Fibroblast of the conjunctiva (primary cell): ENCODE measurements at places on chromosomes 4 and X.

DNA sequence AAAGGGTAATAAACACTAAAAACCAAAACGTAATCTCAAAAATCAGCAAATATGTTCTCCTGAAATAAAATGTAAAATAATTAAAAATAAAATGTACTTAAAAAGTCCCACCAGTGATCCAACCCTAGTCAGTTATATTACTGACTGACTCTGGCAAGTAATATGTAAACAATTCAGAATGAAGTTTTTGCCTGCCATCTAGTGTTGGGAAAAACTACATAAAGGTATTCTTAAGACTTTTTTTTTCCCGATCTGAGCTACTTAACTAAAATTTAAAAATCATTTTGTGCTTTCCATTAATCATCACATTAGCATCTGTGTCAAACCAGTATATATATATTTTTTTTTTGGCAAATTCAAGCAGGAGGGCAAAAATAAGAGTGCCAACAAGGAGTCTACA lies 24.0 kb downstream of the RCHY1 start:
- no peak for DNase-seq

DNA sequence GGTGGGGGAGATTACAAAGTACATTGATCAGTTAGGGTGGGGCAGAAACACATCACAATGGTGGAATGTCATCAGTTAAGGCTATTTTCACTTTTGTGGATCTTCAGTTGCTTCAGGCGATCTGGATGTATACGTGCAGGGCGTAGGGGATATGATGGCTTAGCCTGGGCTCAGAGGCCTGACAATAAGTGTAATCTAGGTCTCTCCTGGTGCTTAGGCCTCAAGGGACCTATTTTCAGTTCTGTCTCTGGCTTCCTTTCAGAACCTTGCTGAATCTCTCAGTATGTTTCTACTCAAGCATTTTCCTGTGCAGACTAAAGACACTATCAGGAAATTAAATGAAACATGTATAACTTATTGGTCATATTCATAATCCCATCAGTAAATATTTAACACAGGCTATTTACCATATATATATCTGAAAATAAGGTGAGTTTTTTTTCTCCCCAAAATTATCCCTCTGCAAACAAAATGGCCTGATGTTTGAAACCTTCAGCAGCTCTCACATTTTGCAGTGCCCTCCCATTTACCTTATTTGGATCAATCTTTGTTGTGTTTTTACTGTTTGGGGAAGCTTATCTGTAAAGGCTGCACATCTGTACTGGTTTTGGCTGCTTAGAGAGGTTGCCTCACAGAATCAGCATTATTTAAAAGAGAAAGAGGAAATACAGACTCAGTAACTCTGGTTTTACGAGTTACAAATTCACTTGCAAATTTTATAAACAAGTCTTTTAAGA lies 2.3 kb upstream of the ZCCHC4 start:
- no peak for DNase-seq

DNA sequence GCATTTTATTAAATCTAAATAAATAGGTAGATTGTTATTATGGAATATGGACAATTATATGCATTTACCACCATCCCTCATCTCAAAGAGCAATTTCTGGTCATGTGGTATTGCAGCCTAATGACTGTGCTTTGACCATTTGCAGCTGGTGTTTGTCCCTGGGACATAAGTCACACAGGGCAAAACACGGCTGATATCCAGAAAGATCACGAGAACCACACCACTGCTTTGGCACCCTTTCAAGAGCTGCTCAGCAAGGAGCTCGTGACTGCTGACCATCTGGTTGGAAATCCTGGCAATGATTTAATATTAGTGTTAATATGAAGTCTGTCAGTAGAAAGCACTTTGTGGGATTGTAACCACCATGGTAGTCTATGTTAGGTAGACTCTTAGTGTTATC lies 545.0 kb downstream of the GBA3 start:
- no peak for DNase-seq

- DNase-seq: no peak
These were observed 12.1 kb downstream of the LAMP2 start for GRCh38 chrX:120456973-120457372.

GRCh38 chr4:28488021-28488420 lies 1627.4 kb downstream of the STIM2 start:
- DNase-seq: no peak

DNA sequence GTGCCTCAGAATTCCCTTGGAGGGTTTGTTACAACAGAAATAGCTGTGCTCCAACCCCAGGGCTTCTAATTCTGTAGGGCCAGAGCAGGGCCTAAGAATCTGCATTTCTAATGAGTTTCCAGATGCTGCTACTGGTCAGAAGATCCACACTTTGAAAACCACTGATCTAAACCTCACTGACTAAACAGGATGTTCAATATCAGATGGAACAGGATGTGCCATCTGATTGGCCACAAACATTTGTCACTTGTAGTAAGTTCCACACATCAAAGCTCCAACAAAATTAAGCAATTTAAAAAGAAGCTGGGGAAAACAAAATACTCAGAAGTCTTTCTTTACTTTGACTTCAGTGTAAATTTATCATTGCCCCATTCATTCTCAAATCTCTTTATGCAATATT lies 14.3 kb downstream of the CASK start:
- DNase-seq: no peak

GRCh38 chr4:124025428-124025827 lies 628.8 kb downstream of the SPRY1 start:
- peak; percentile 68 for DNase-seq

DNA sequence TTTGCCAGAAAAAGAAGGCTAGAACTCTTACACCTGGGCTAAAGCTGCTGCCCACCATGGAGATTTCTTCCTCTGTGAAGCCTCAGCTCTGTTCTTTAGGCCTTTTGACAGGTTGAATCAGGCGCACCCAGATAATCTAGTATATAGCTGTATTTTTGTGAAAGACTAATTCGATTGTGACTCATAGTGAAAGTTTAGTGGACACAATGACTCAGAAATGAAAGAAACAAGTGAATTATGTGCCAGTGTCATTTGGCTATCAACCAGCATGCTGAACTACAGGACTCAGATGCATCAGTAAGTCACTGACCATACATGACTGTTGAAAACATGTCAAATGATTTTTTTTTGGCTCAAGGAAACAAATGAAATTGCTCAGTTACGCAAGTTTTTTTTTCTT lies 425.4 kb downstream of the SLITRK2 start:
- no peak for DNase-seq

DNA sequence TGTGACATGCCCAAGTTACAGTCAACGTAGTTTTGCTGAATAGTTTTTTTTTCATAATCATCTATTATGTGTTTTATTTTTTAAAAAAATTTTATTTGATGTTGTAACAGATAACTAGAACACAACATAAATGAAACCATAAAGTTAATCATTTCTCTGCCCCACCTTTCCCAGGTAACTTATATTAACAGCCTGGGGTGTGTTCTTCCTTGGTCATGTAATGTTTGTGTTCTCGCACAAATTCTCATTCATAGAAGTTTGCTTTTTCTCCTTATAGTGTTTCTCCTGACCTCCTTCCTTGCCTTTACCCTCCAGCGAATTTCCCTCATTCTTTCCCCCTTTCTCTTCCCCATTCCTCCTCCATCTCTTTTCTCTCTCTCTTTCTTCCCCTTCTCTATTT lies 214.8 kb downstream of the SOWAHB start:
- DNase-seq: no peak

DNA sequence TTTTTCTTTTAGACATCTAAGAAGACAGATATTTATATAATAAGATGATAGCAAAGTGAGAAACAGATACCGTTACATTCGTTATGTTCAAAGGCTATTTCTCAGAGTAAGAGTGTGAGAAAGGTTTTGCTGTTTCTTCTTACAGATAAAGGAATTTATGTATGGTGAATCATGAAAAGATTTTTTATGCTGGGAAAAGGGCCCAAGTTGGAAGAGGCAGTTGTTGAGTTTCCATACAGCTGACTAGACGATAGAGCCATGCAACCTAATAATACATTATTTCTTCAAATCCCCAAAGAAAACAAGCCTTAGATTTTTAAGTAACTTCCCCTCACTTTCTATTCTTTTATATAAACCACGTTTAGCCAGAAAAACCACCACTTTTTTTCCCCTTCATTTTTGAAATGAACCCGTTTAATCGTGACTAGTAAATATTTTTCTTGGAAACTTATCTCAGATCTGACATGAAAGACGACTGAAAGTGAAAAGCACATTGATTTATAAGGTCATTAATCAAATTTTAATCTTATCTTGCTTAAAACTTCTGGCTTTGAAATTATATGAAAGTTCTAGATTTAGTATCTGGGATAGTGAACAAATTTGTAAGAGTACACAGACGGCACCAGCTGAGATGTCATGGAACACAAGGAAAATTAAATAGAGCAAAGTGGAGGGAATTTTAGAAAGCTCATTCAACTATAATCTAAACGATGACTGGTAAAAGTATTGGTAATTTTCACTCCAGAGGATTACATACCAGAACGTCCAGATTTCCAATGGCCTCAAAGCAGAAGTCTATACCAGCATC lies 10.9 kb downstream of the ADH6 start:
- no peak for DNase-seq

DNA sequence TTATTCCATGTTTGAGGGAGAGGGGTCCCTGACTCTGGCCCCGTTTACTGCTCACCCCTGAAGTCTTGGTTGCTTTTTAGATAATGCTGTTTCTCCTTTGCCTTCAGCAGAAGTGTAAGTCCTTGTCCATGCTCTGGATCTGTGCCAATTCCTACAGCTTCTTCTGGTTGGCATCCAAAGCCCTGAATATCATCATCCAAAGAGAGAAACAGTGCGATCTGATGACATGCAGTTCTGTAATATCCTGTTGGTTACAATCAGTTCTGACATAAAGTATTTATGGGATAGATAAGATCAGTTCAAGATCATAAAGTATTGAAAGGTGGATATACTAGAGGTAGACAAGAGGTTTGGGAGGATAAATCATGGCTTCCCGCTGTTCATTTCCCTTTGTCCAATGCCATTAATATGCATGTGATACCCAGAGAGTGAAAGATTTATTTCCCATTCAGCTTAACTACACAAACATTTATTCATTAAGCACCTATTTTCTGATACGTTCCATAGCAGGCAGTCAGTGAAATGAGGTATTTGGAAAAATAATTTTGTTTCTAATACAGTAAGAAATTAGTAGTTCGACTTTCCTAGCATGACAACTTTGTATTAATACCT lies 53.2 kb upstream of the TMEM150C start:
- no peak for DNase-seq

DNA sequence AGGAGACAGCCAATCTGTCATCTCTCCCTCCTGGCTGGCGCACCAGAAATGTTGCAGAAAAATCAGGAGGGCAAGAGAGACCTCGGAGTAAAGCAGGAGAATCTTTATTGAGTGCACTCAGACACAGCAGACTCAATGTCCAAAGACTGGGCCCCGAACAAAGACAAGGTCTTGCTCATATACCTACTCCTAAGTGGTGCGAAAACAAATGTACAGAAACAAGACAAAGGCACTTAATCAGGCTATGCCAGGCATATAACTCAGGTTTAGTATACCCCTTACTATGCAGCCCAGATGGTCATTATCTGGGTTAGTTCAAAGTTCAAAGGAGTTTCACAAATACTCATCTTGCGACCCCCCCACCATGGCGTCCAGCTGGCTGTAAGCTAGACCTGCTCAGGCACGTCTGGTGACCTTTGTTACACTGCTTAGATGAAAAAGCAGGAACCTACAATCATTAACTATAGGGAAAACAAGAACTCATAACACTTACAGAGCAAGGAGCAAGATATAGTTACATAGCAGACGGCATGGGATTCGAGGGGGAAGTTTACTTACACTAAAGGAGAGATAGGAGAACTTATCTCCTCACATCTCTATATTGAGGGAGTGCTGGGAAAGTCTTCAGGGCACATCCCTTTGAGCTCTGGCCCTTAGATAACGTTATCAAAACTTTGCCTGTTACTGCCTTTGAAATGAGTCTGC lies 27.5 kb downstream of the SULT1E1 start:
- no peak for DNase-seq

GRCh38 chr4:67918428-67918827 lies 34.6 kb upstream of the TMPRSS11D start:
- DNase-seq: no peak

DNA sequence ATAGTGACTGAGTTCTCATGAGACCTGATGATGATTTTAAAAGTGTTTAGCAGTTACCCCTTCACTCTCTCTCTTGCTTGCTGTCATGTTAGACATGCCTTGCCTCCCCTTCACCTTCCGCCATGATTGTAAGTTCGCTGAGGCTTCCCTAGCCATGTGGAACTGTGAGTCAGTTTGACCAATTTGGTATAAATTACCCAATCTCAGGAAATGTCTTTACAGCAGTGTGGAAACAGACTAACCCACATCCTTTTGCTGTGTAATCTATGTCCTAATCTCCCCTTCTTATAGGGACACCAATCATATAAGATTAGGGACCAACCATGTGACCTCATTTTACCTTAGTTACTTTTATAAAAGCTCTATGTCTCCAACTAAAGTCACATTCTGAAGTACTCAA lies 677.8 kb downstream of the ADGRL3 start:
- no peak for DNase-seq

GRCh38 chr4:85787133-85787532 lies 312.2 kb downstream of the ARHGAP24 start:
- peak; percentile 62 for DNase-seq

DNA sequence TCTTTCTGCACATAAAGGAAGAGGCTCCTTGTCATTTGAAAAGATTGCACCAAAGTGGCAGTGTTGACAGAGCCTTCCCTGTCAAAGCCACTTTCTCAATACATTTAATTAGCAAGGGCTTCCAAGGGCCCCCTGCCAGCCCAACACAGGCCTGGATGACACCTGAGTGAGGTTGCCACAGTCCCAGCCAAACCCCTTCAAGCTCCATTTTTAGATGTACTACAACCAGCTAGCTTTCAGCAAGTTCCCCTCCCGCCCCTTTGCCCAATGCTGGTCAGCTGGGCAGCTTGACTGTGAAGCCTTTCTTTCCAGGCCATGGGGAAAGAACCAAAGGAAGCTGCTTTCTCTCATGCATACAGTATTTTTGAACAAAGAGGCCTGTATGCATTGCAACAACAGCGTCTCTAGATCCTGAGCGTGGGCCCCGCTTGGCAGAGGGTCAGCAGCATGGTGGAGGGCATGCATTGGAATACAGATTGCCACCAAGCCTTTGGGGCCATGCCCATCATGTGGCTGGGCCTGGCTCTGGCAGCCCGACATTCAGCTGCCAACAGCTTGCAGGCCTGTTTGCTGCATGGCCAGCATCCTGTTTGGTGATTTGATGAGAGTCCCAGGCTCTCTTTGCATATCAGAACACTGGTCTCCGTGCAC lies 261.1 kb upstream of the GATB start:
- DNase-seq: no peak

DNA sequence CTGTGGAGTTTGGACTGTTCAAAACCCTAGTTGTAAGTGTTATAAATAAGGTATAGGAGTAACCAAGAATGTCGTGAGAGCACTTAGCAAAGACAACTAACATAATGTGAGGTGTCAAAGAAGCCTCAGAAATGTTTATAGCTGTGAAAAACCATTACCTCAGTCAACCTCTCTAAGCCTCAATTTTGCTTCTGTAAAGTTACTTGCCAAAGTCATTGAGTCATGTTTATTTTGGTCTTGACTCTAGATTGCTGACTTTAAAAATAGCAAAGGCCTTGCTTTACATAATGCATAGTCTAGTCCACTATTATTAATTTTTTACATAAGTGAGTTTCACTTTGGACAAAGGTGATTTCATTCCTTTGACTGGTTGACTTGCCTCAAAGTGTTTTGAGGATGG lies 257.6 kb upstream of the CXXC4 start:
- DNase-seq: no peak
